ENCODE measurements at places on chromosomes 2 and 18. TPM values are rescaled to one million over a fixed set of nuclear protein-coding genes. Genes with fewer than 3 reads are reported as not detected.

- no peaks in the 10 kb centered on the region for H3K4me1 ChIP-seq
- H3K4me3 ChIP-seq = no peak overlapping the region
- H3K36me3 ChIP-seq = no peaks in the 10 kb centered on the region
- no peak for DNase-seq
Measured at GRCh38 chr2:206063635-206064034, 22.3 kb downstream of the INO80D start.

DNA sequence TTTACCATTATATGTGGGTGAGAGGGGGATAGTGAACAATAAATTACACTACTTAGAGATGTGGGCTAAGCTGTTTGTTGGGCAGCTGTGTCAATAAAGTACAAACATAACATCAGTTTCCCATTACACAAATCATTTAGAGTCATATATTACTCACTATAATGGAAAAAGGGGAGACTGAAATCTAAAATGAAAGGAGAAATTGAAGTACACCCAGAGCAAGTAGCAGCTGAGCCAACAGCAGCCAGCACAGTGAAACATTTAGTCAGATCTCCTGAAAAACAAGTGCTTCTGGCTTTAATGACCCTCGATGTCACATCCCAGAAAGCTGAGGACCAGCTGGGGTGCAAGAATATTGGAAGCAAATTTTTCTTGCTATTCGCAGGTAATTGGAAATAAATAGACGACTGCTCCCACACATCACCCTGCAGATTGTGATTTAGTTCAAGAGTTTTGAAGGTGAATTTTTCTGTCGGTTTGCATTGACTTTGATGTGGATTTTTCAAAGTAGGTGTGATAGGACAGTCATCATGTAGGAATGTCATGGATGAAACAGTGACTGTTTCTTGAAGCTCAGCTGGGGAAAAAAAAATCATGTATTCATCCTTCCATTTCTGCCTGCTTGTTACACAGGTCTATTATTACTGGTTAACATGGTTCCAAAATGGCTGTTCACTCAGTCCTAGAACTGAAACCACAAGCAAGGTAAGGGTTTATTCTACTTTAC is 1607.3 kb upstream of the CELF4 start:
- H3K4me1 ChIP-seq = no peaks in the 10 kb centered on the region
- H3K27me3 ChIP-seq = no peaks in the 10 kb centered on the region
- no peak for DNase-seq
- no peak overlapping the region for H3K27ac ChIP-seq
- no peaks in the 10 kb centered on the region for H3K36me3 ChIP-seq

DNA sequence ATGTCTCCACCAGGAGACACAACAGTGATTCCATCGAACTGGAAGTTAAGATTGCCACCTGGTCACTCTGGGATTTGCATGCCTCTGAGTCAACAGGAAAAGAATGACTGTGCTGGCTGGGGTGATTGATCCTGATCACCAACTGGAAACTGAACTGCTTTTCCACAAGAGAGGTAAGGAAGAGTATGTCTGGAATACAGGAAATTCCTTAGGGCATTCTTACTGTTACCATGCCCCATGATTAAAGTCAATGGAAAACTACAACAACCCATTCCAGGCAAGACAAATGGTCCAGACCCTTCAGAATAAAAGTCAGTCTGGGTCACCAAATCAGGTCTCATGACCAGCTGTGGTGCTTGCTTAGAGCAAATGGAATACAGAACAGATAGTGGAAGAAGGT is 12.0 kb upstream of the DDX1 start:
- no peaks in the 10 kb centered on the region for H3K4me1 ChIP-seq
- no peak for DNase-seq
- H3K4me3 ChIP-seq = no peak overlapping the region
- no peaks in the 10 kb centered on the region for H3K36me3 ChIP-seq
- no peak overlapping the region for H3K27ac ChIP-seq

- DNase-seq = no peak
- no peaks in the 10 kb centered on the region for H3K27me3 ChIP-seq
- H3K36me3 ChIP-seq = no peaks in the 10 kb centered on the region
- H3K27ac ChIP-seq = no peak overlapping the region
- no peaks in the 10 kb centered on the region for H3K4me1 ChIP-seq
Measured at GRCh38 chr2:136423516-136423996, 305.6 kb upstream of the CXCR4 start.

DNA sequence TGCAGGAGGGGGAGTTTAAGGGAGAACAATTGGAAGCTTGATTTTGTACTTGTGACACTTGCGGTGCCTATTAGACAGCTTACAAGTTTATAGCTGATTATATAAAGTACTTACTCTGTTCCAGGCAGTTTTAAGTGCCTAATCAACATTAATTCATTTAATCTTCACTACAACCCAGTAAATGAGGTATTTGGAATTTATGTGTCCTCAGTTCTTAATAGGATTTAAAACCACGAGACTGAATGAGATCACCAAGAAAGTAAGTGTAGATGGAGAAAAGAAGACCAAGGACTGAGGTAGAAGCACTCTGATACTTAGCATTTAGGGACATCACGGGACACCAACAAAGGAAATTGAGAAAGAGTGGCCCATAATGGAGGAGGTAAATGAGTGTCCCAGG is 49.8 kb downstream of the ZC3H15 start:
- no peaks in the 10 kb centered on the region for H3K27me3 ChIP-seq
- DNase-seq = no peak
- H3K4me3 ChIP-seq = no peak overlapping the region
- no peaks in the 10 kb centered on the region for H3K4me1 ChIP-seq

DNA sequence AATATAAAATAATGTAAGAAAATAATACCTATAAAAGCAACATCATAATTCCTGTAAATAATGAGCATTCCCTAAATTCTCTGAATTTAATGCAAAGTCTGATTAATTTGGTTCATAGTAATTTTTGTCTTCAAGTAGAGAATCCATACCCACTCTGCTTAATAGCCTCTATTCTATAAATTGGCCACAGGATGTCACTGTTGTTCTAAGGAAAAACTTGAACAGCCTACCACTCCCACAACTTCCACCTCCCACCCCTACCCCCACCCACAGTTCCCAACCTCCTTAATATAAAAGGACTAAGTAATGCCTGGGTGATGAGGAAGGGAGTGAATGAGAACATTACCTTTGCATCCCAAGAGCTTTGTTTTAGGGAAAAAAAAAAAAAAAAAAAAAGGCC is 27.2 kb upstream of the BBS5 start:
- DNase-seq = no peak
- H3K36me3 ChIP-seq = no peaks in the 10 kb centered on the region
- H3K4me1 ChIP-seq = no peaks in the 10 kb centered on the region
- H3K27me3 ChIP-seq = no peaks in the 10 kb centered on the region

- no peak for DNase-seq
- H3K4me3 ChIP-seq = peak overlapping the region; percentile 38
- no peaks in the 10 kb centered on the region for H3K36me3 ChIP-seq
- no peaks in the 10 kb centered on the region for H3K4me1 ChIP-seq
- H3K27me3 ChIP-seq = no peaks in the 10 kb centered on the region
Measured at GRCh38 chr2:177147834-177148445, 64.7 kb upstream of the HNRNPA3 start.

DNA sequence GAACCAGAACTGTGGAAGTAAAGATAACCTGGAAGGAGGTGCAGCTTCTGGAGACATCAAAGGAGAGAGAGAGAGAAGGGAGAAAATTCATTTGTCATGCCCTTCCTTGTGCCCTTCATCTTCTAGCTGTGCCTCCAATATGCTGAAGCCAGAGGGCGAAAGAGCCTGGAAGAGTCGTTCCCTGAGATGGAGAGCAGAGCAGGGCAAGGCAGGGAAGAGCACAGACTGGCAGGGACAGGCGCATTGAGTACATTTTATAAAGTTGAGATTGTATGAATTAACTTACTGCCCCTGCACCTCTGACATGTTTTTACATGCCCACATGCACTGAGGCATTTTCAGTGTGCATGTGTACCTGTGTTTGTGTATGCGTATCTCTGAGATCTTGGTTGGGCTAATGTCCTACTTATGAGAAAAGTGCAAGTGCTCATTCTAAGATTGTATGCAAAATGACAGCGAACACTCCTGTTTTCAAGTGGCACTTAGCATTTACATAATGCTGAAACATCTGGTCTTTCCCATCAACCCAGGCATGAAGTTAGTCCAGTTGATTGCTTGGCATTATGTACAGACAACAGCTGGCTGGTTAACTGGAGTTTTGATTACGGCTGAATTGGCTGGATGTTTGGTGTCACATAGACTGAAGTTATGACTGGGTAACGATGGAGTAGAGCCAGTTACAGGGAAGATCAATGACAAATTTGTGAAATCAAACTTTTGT is 23.7 kb upstream of the MMADHC start:
- no peak overlapping the region for H3K4me3 ChIP-seq
- H3K27ac ChIP-seq = no peak overlapping the region
- DNase-seq = no peak

- H3K4me3 ChIP-seq = no peak overlapping the region
- H3K27me3 ChIP-seq = no peaks in the 10 kb centered on the region
- no peaks in the 10 kb centered on the region for H3K4me1 ChIP-seq
- H3K27ac ChIP-seq = no peak overlapping the region
- no peaks in the 10 kb centered on the region for H3K36me3 ChIP-seq
Measured at GRCh38 chr2:242011516-242011915, 142.0 kb downstream of the RTP5 start.

DNA sequence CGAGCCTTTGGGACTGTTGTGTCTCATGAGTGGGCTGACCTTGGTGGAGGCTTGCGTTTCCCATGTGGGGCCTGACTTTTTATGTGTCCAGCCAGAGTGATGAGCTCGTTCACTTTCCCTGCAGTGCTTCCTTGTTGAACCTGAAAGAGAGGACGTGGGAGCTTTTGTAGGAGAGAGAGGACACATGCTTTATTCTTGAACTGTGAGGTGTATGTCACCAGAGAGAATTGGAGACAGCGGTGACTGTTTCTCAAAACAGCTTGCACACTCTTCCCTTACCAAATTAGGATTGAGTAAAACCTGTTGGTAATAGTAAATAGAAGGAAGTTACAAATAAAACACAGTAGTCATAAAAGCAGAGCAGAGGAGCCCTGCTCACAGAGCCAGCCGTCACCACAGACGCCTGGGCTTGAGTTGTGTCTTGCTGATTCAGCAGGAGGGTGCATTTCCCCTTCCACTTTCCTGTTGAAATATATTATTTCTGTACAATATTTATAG is 60.7 kb downstream of the INPP4A start:
- no peaks in the 10 kb centered on the region for H3K36me3 ChIP-seq
- no peaks in the 10 kb centered on the region for H3K27me3 ChIP-seq
- peaks cover 4% of the 10 kb centered on the region for H3K4me1 ChIP-seq
- peak overlapping the region; percentile 66 for H3K27ac ChIP-seq
- DNase-seq = no peak

GRCh38 chr2:15357922-15358321 is 203.2 kb downstream of the NBAS start:
- H3K27me3 ChIP-seq = no peaks in the 10 kb centered on the region
- no peak for DNase-seq
- no peak overlapping the region for H3K4me3 ChIP-seq
- no peak overlapping the region for H3K27ac ChIP-seq
- no peaks in the 10 kb centered on the region for H3K4me1 ChIP-seq

DNA sequence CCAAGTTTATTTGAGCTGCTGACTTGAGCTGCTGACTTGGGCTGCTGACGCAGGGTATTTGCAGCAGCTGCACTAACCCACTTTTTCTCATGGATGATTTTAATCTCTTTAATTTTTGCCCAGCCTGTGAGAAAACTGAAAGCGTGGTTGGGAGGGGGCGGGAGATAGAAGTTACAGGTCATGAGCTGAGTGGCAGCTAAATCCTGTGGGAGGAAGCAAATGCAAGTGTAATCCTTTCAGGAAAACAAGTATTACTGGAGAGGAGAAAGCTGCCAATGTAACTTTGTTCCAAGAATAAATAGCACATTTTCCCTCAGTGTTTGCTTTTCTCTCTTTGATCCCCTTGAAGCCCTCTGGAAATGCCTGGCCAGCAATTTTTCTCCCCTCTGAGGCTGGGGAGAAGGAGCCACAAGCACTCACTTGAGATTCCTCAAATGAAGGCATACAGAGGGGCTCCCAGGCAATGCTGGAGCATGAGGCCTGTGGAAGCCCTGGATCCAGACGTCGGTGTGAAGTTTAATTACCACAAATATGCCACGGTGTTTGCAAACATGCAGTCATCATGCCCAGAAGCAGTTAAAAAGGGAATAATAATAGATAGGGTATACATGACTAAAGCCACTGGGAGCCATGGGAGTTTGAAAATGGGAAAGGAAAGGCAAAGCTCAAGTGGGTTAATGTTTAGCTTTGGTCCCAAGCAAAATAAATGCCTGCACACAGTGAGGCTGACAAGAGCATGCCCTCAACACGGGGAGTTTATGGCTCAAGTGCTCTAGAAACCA is 10.4 kb upstream of the EVA1A start:
- peaks cover 17% of the 10 kb centered on the region for H3K4me1 ChIP-seq
- H3K27me3 ChIP-seq = no peaks in the 10 kb centered on the region
- no peak overlapping the region for H3K4me3 ChIP-seq
- H3K36me3 ChIP-seq = no peaks in the 10 kb centered on the region

- no peak for DNase-seq
- H3K4me3 ChIP-seq = no peak overlapping the region
- H3K4me1 ChIP-seq = no peaks in the 10 kb centered on the region
- no peaks in the 10 kb centered on the region for H3K27me3 ChIP-seq
- peak overlapping the region; percentile 85 for H3K27ac ChIP-seq
- H3K36me3 ChIP-seq = no peaks in the 10 kb centered on the region
Measured at GRCh38 chr2:38463752-38464151, 86.7 kb upstream of the ATL2 start.

- H3K4me3 ChIP-seq = no peak overlapping the region
- no peaks in the 10 kb centered on the region for H3K4me1 ChIP-seq
- H3K27me3 ChIP-seq = no peaks in the 10 kb centered on the region
- H3K36me3 ChIP-seq = no peaks in the 10 kb centered on the region
- no peak for DNase-seq
Measured at GRCh38 chr2:10357193-10358169, 54.8 kb downstream of the HPCAL1 start.

The HOXD9 gene
- 0.61 TPM for total RNA-seq

The PKDCC gene
- 8.7 TPM for total RNA-seq

The TUBA3E gene
- total RNA-seq = not detected

The ERFE gene
- total RNA-seq = not detected

The PTPRM gene
- 8.3 TPM for total RNA-seq

The RAX gene
- total RNA-seq = not detected

The LONRF2 gene
- 0.53 TPM for total RNA-seq

The CDH20 gene
- not detected for total RNA-seq

The CTAGE1 gene
- not detected for total RNA-seq

The OTOS gene
- not detected for total RNA-seq
